ENCODE measurements at places on chromosomes 11 and 22.

DNA sequence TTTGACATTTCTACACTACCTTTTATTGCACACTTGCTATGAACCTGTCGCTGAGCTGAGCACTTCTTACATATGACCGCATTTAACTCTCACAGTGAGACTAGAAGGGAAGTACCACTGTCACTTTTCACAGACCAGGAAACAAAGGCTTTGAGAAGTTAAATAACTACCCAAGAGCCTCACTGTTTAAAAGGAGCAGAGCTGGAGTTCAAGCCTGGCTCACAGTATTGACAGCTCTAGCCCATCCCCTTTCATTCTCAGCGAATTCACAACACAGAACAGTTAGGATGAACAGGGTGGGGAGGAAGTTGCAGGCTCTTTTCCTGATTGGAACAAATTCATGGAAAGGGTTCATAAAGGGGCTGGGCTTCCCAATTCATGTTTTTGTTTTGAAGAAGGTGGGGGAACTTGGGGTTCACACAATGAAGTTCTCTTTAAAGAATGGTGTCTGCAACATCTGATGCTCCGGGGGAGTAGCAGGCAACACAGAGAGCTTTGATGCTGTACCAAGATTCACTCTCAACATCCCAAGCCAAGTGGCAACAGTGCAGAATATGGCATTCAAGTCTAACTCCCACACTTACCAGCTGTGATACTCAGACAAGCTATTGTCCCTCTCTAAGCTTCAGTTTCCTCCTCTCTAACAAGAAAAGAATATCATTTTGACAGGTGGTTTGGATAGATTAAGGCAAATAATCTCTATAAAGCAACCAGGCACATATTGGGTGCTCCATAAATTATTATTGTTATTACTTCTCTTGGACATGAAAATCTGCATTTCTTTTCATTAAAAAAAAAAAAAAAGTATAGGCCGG, 17.2 kb downstream of the SCGB1A1 start:
- DNase-seq: no peak

DNA sequence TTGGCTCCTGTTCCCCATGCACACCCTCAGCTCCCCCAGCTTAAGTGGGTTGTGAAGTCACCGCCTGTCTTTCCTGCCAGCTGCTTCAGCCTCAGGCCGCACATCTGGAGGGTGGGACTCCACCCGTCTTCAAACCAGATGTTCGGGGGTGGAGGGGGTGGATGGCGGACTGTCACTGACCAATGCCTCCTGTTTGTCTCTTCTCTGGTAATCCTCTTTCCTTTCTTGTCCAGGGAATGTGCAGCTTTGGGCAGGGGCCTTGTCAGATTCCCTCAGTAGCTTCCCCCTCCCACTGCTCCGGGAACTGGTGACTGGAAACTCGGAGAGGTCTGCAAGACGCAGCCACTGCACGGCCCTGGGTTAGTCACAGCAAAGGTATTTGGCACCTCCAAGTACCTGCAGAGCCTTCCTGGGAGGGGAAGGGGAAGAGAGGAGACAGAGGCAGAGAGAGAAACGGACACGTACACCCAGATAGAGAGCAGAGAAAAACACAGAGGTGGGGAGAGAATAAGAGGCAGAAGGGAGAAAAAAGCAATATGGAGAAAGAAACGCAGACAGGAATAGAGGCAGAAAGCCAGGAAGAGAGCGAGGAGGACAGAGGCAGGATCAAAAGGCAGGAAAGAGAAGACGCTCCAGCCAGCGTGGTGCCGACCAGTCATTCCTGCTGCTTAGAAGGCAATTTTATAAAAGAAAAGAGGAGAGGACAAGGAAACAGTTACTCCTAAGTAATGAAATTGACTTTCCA, 56.1 kb upstream of the TIMP3 start:
- DNase-seq: no peak

DNA sequence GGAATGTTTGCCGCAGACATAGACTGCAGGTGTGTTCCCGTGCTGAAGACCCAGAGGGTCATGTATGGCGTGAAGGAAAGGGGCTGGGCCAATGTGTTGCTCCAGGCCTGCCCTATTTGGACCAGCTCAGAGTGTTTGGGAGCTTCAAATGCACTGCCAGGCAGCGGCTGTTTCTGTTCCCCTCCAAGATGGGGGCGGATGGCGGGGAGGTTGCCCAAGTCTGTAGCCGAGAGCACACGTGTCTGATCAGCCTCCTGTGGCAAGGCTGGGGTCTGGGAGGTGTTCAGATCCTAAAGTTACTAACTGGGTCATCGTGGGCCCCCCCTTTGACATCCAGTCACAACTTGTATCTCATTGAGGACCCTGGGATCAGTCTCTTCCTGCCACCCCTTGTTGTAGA, 45.5 kb downstream of the CACNA1I start:
- DNase-seq: no peak

DNA sequence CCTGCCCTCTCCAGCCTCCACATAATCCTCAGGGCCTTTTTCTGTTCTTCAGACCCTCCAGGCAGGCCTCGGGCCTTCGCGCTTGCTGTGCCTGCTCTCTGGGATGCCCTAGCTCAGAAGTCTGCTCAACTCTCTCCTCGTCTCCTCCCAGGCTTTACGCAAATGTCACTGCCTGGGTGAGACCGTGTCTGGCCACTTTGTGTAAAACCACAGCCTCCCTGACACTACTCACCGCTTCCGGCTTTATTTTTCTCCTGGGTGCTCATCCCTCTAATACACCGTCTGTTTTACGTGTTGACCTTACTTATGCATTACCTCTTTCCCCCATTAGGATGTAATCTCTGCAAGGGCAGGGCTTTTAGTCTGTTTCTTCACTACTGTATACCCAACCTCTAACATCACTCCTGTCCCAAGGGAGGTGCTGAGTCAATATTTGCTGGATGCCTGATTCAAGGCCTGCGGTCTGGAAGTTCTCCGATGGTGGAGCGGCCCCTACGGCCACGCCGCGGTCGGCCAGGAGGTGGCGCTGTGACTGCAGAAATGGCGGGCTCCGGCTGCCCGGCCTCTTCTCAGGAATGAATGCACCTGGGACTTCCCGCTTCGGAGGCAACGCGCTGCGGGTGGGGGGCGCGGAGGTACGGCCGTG, 58.2 kb upstream of the THY1 start:
- DNase-seq: peak; percentile 49

DNA sequence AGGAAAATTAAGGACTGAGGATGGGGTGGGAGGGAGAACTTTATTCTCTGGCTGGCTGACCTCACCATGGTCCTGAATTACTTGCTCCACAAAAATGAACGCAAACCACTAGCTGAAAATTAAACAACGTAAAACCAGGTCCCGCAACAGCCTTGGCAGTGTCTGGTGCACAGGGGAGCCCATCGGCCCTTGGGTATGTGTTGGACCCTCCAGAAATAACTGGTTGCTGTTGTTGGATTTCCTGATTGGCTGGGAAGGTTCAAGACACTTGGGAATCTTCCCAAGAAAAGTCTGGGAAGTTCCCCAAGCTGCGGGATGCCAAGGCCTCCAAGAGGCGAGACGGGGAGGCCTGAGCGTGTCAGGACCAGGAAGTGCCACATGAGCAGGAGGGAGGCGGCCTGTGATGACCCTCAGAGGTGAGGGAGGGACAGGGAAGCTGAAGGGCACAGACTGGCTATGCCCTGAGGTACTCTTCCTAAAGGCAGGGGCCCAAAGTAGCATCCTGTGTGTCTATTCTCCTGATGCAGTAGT, 10.4 kb upstream of the RASL10A start:
- no peak for DNase-seq
